ENCODE measurements at places on chromosomes 11 and 22.

GRCh38 chr11:12157241-12157661 is 46.9 kb downstream of the MICAL2 start:
- no peak for DNase-seq

DNA sequence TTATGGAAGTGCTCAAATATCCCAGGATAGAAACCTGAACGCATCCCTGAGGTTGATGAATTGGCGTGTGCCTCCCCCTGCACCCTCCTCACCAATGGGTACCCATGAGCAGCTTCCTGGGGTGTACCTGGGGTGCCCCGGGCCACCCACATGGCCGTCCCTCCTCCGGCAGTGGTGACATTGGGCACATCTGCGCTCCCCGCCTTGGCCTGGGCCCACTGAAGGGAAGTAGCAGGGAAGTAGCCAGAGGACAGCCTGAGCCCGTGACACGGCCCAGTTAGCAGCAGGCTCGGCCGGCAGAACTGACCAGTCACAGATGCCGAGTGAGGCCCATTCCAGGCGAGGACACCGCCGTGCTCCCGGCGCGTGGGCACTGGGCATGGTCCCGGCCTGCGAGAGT is 16.7 kb downstream of the MRPL23 start:
- DNase-seq = no peak

DNA sequence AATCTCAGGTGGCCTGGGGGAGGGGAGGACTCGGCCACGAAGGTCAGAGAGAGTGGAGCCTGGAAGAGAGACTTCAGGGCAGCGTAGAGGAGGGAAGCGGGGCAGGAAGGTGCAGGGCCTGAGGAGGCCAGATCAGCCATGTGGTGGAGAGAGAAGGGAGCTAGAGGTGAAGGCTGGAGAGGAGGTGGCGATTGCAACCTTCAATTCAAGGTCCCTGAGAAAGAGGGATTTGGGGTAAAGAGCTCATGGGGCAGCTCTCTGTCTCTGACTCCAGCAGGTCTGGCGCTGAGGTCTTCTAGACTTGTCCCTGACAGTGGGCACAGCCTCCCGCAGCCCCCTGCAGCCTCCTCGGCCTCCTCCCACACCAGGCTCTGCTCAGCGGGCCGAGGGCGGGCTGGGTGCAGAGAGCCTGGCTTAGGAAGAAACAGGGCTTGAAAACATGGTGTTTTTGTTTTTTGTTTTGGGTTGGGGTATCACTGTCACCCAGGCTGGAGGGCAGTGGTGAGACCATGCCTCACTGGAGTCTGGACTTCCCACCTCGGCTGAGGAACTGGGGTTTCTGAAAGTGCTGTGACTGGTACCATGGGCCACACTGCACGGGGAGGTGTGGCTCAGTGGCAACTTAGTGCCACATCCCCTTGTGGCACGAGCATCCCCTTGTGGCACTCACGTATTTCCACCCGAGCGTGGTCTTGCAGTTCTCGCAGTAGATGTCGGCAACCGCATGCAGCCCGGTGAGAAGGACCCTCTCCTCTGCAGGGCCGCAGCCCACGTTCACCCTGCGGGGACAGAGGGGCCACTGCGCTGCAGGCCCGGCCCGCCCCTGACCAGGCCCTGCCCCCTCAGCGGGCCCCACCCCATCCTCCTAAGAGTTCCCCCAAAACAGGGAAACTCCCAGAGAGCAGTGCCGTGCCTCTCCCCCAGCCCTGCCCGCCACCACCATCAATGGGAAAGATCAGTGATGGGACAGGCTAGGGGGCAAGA is 32.6 kb downstream of the YPEL1 start:
- DNase-seq = no peak

GRCh38 chr11:103384652-103385051 is 275.4 kb downstream of the DYNC2H1 start:
- no peak for DNase-seq

DNA sequence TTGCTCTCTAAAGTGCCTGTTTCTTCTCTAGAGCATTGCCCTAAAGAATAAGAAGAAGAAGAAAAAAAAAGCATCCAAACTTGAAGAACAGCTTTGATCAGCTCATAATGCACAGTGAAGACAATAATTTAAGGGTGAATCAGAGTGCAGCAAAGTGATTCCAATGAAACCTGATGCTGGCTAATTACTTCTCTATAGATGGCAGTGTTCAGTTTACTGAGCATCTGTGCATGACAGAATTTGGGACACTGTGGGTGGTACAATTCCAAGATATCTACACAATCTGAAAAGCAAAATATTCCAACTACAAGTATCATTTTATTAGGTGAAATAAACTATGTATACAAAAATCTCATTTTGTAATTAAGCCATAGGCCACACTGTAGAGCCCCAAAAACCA is 450.5 kb upstream of the CCDC90B start:
- DNase-seq = no peak

GRCh38 chr22:44729391-44730021 is 22.9 kb upstream of the ARHGAP8 start:
- DNase-seq = peak; percentile 23

DNA sequence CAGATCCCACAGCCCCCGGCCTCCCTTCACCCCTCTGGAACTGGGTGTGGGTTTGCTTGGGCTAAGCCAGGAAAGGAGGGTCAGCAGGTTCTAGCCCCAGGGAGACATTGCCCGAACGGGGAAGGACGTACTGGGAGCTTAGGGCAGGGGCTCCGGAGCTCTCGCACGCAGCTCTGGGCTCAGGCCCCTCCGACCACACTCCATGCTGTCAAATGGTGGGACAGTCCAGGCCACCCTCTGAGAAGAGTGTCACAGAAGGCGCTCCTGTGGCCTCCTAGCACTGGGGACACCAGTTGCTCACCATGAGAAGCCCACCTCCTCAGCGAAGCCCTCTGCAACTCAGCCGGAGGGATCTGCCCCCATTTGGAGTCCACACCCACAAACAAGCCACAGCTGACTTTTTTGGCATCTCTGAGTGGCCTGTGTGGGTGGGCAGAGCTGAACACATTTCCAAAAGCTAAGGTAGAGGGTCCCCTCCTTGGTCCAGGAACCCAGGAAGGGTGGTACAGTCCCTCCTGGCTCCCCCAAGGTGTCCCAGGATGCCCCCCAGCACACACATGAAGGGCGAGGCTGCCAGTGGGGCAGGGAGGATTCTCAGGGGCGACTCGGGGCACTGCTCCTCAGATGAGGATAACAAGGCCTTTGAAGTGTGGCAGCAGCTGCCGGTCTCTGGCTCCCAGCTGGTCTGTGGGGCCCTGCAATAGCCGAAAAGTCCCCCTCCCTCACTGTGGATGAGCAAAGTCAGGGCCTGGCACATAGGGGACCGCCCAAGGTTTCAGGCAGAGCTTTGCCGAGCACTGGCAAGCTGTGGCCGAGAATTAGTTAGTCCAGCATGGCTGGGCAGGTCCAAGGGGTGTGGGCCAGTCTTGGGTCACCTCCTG is 13.0 kb upstream of the TEF start:
- DNase-seq = no peak

Measured in anterior cingulate cortex (tissue), 58 donors.